ENCODE measurements at places on chromosomes 13 and 19.

GRCh38 chr13:91178099-91178498 is 169.4 kb upstream of the MIR17HG start:
- DNase-seq, result no peak

DNA sequence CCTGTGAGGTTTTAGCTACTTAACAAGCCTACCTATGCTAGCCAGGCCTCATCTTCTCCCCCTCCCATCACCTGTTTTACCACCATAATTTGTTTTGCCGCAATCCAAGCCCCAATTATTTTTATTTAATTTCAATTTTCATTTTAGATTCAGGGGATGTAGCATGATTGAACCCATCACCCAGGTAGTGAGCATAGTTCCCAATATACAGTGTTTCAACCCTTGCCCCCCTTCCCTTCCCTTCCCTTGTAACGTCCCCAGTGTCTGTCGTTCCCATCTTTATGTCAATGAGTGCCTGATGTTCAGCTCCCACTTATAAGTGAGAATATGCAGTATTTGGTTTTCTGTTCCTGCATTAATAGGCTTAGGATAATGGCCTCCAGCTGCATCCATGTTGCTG is 885.0 kb downstream of the UQCRFS1 start:
- DNase-seq, result no peak

- no peak for DNase-seq
Measured at GRCh38 chr19:45103156-45103507, 10.2 kb downstream of the PPP1R37 start.

DNA sequence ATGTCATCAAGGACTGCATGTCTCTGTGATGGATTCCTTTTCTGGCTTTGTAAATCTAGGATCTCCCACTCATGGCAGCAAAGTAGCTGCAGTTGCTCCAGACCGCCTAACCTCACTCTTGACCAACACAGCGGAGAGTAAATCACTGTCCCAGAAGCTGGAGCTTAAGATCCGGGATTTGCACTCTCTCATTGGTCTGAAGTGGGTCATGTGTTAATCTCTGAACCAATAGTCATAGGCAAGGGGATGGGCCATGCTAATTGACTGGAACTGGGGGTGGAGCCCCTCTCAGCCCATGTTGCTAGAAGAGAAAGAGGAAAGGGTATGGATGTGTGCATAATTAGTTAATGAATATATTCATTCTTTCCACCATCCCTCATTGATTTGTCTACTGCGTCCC is 34.0 kb downstream of the VAV1 start:
- DNase-seq, result no peak

DNA sequence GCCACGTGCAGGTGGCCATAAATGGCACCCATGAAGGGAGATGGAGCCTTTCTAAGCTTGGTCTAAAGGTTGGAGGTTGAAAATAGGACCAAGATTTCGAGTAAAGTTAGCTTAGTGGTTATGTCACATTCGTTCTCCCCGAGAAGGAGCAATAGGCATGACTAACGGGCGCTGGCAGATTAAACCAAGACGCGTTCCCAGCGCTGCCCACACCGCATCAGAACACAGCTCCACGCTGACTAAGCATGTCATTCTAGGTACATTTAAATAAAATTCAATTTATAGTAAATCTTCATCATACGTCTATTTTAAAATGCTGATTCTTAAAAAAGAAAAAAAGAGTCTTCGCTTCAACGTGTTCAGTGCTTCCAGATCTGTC is 95.0 kb upstream of the IRS2 start:
- no peak for DNase-seq

DNA sequence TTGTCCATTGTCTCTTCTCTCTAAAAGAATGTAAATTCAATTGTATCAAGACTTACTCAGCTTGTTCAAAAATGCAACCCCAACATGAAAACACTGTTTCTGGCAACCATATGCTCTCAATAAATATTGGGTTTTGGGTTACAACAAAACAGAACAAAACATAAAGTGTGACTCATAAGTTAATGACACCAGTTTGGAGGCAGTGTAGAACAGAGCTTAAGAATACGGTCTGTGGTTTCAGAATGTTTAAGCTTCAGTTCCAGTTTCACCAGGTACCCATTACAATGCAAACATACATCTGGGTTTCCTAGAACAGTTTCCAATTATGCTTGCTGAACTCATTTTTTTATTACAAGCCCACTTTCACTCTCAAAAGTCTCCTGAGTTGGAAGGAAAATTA is 285.8 kb upstream of the PCDH9 start:
- DNase-seq, result no peak

DNA sequence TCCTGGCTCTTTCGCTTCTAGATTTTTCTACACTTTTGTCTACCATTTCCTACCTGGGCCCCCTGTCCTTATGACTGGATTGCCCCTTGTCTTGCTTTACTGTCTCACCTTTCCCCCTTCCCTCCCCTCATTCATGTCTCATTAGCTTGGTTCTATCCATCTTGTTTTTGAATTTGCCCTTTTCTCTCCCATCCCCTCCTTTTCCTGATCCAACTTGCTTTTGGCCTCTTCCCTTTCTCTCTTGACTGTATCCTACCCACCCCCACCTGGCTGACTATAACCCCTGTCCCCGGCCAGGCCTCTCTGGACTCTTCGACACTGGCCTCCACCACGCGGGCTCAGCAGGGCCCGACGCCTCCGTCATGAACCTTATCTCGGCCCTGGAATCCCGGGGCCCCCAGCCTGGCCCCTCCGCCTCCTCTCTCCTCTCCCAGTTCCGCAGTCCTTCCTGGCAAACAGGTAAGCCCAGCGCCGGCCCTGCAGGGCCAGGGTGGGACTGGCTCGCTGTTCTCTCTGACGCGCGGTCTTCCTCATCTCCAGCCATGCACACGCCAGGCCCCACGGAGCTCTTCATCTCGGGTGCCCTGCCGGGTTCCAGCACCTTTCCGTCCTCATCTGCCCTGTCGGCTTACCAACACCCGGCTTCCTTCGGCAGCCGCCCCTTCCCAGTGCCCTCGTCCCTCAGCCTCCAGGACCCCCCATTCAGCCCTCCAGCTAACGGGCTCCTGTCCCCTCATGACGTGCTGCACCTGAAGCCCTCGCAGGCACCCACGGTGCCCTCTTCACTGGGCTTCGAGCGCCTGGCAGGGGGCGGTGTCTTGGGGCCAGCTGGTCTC is 3.4 kb downstream of the PRR12 start:
- DNase-seq, result no peak

DNA sequence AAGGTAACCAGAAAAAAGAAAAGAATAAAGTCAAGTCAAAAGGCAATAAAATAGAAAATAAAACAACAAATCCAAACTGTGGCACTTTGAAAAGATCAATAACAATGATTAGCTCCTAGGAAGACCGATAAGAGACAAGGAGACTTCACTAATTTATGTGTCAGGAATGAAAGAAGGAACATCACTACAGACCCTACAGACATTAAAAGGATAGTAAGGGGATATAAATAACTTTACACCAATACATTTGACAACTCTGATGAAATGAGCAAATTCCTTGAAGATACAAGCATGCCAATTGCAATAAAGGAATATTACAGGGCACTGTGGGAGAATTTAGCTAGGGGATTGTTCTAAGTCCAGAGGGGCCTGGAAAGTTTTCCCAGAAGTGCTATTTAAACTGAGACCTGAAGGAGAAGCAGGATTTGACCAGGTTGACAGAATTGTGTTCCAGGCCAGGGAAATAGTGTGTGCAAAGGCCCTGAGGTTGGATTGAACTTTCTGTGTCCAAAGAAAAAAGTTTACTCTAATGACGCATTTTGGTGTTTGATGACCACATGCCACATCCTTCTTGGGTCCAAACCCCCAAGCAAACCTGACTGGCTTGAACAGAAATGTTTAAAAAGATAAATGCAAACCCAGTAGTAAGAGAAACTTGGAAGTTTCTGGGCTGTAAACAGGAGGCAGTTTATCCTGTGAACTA is 1.6 kb upstream of the C19orf38 start:
- DNase-seq, result no peak

- no peak for DNase-seq
Measured at GRCh38 chr13:111898956-111899713, 167.8 kb upstream of the SOX1 start.

- DNase-seq, result no peak
Measured at GRCh38 chr19:45103508-45104319, 10.7 kb downstream of the PPP1R37 start.

GRCh38 chr19:52170304-52170703 is 1.1 kb downstream of the ZNF836 start:
- no peak for DNase-seq

DNA sequence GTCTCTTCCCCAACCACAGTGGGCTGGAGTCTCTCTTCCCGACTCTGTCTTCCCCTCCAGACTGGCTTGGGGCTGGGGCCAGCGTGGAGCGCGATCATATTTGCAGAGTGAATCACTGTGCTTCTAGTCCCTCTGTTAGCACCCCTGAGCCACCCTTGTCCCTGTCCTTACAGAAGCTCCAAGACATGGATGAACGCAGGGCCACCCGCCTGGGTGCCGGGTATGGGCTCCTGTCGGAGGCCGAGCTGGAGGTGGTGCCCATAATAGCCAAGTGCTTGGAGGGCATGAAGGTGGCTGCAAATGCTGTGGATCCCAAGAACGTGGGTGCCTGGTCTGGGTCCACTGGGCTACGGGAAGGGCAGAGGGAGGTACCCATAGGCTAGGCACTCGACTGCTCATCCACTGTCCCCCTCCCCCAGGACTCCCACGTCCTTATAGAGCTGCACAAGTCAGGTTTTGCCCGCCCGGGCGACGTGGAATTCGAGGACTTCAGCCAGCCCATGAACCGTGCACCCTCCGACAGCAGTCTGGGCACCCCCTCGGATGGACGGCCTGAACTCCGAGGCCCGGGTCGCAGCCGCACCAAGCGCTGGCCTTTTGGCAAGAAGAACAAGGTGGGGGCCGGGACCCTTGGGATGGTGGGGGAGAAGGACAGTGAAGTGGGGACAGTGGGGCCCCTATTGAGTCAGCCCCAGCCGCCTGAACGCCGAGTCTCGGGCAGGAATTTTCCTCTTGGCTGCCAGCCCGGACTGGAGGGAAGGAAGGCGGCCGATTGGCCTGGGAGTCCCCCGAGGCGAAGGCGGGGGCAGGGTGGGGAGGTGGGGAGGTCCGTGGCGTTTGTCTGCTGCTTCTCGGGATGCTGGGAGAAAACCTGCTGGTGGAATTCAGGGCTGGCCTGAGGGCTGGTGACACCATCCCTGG is 5.2 kb downstream of the TRIP10 start:
- DNase-seq, result no peak

- no peak for DNase-seq
Measured at GRCh38 chr19:6852001-6852400, 35.4 kb upstream of the ADGRE1 start.

- no peak for DNase-seq
Measured at GRCh38 chr19:38452430-38453366, 19.2 kb downstream of the RYR1 start.

DNA sequence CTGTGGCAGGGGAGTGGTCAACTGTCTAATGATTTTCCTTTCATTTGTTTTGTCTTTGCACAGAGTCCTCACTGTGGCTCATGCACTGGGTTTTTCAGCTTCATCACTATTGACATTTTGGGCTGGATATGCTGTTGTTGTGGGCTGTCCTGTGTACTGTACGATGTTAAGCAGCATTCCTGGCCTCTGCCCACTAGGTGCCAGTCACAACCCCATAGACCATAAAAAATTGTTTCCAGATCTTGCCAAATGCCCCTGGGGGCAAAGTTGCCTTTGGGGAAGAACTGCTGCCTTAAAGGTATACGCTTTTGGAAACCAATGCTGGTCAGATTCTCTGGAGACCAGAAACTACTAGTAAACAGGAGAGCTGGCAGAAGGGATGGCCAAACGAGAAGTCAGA is 310.4 kb downstream of the SPRY2 start:
- no peak for DNase-seq

DNA sequence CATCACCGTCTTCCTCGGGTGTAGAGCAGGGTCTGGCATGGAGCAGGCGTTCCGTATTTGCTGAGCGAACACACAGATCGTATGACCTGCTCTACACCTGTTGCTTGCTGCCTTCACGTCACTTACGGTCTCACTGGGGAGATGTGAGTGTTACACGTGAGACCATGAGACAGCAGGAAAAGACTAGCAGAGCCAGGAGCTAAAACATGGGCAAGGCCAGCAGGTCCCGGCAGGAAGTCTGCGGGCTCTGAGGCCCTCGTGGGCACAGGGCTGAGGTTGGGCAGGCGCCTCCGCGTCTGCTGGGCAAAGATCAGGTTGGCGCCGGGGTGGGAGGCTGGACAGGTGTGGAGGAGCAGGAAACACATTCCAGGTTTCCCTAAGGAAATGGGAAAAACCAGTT is 19.7 kb upstream of the GTF3A start:
- DNase-seq, result no peak

DNA sequence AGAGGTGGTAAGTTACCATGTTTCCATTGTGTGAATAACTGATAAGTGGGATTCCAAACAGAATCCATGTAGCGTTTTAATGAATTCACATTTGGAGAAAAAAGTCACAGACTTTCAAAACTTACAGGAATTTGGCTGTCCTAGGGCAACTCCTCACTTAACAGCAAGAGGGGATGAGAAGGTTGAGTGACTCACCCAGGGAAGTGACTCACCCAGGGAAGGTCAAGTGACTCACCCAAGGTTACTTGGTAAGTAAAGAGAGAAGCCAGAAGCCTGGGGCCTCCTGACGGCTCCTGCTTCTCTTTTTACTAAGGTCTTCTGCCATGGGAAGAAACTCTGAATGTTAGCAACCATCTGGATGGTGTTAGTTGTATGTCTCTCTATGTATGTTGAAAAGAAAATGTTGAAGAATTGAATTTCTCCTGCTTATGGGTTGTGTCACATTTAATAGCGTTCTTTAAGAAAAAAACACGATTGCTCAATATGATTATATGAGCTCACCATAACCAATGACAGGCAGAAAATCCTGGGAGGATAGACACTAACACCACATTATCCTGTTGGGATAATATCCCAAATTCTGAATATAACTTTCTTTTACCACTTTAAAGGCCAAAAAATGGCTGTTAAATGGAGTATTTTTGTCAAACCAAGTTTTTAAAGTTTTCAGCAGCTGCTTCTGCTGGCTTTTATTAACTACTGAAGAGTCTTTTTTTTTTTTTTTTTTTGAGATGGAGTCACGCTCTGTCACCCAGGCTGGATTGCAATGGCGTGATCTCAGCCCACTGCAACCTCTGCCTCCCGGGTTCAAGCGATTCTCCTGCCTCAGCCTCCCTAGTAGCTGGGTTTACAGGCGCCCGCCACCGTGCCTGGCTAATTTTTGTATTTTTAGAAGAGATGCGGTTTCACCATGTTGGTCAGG is 195.6 kb downstream of the GGACT start:
- peak; percentile 77 for DNase-seq

- no peak for DNase-seq
Measured at GRCh38 chr13:104466016-104466415, 1399.8 kb upstream of the SLC10A2 start.

DNA sequence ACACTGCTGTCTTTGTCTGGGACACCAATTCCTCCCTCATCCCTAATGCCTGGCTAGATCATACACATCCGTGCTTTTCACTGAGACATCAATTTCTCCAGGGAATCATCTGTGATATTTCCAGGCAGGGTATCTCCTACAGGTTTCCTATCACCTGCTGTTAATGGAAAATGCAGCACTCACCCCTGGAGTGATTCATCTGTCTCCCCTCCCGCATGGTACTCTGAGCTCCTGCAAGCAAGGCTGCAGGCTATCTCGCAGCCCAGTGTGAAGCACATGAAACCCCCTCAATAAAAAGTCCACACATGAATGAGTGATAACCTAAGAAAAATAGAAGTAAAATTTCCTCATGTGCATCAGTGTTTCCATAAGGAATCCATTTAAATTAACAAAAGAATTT is 38.5 kb downstream of the SERTM1 start:
- DNase-seq, result no peak

- DNase-seq, result no peak
Measured at GRCh38 chr19:34193876-34194275, 21.6 kb downstream of the LSM14A start.

GRCh38 chr13:98478189-98479129 is 98.4 kb downstream of the STK24 start:
- peak; percentile 18 for DNase-seq

GRCh38 chr19:18912933-18913332 is 6.3 kb downstream of the COPE start:
- DNase-seq, result no peak
